ENCODE measurements at places on chromosomes 16 and 17. TPM values are rescaled to one million over a fixed set of nuclear protein-coding genes. Genes with fewer than 3 reads are reported as not detected.

The CCL4L2 gene
- not detected for polyA plus RNA-seq

The CCDC182 gene
- not detected for polyA plus RNA-seq

The MEFV gene
- polyA plus RNA-seq = 0.02 TPM

The HOXB6 gene
- polyA plus RNA-seq = not detected

The AIPL1 gene
- polyA plus RNA-seq = 0.56 TPM

DNA sequence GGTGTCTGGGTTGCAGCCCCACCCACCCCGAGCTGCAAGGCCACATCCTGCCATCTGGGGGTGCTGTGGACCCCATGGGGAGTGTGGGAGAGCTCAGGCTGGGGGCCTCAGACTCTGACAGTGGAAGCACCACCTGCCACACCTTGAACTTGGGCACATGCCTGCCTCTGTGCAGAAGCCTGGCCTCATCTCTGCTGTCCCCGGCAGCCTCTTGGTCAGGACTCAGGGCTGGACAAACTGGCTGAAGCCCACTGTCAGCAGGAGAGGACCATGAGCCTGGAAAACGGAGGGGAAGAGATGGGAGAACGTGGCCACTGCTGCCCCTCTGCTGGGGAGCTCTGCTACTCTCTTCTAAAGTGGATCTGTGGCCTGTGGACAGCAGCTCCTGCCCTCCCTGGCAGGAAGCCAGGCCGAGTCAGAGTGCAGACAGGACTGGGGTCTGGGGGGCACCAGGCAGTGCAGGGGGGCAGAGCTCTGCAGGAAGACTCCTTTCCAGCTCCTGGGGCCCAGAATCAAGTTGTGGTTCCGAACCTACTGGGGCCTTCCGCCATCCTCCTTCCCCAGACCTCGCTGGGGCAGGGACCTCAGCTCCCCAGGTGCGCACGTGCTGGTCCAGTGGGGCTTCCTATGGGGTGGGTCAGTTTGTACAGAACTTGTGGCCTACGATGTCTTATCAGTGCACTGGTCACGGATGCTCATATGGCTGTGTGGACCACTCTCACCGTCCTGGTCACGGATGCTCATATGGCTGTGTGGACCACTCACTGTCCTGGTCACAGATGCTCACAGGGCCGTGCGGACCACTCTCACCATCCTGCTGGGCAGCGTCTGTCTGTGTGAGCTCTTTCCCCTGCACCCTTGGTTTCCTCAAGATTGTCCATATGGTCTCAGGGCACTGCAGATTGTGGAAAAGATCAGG lies 207.7 kb downstream of the LAT start:
- no peak for DNase-seq

DNA sequence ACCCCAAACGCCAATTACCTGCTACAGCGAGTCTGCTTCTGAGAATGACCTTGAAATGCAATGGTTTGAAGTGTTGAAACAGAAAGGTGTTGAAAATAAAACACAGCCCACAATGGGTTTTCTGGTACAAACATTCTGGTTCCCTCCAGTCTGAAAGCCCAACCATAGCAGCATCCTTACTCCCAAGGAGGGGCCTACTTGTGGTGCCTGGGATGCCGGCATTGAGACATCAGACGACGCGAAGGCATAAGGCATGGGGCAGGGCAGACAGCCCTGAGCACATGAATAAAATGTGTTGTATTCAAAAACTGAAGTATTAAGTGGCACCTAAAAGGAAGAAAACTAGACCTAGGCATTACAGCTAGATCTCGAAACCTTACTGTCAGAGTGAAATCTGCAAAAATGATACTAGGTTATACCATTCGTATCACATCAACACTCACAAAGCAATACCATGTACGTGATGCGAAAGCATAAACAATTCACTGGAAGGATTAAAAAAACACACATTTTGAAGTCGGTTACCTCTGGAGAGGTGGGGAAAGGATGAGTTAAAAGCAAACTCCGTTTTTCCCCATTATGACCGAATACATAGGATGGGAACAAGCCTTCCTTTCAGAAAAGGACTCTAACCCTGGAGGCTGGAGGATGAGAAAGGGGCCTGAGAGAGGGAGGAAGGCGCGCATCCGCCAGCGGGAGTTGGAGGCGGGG lies 702 bp downstream of the NUDT21 start:
- peak; percentile 49 for DNase-seq

DNA sequence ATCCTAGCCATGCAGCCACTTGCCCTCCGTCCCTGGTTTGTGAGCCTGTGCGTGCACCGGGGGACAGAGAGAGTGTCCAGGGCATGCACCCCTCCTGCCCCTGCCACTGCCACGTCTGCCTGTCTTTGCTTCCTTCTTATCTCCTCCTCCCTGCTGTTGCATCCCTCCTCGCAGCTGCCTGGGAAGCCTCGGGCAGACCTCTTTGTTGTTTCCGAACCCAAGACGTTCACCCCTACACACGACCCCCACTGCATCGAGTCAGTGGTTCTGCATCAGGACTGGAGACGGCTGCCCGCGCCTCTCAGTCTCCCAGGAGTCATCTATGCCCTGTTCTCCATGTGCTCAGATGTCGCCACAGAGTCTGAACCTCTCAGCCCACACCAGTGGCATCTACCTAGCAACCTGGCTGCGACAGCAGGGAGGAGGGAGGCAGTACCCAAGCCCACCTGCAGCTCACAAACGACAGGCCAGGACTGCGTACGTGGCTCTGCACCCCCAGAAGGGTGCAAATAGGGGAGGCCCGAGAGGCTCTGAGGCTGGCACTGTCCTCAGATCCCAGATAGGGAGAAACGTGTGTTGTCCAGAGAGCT lies 5.2 kb downstream of the TIMP2 start:
- DNase-seq = no peak

DNA sequence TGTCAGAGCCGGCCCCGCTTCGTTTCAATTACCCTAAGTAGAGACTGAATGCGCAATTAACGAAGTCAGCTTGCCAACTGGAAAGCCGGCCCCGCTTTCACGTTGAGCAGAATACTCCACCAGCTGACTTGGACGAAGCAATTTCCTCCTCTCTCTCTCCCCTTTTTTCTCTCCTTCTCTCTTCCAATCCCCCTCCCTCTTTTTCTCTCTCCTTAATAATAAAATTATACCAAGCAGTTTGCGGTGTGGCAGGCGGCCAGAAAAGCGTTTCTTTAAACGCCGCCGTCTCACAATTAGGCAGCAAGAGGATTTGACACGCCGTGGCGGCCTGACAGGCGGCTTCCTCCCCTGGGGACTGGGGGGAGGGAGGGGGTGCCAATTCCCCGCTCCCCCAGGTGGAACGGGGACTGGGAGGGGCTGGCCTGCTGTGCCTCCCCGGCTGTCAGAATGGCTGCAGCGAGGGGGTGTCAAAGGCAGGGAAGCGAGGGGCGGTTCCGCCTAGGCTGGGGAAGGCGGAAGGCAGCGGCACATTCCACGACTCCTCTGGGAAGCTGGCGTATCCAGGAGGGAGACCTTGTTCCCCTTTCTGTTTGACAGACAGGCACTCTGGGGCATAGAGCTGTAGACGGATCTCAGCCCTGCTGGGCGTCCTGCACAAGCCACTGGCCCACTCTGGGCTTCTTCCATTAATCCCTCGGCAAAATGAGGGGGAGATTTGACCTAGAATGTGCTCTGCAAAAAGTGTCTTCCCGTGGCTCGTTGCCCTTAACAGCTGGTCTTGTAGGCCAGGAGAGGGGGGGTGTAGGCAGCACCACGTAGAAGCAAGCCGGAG lies 52.7 kb downstream of the SREBF1 start:
- DNase-seq = no peak

DNA sequence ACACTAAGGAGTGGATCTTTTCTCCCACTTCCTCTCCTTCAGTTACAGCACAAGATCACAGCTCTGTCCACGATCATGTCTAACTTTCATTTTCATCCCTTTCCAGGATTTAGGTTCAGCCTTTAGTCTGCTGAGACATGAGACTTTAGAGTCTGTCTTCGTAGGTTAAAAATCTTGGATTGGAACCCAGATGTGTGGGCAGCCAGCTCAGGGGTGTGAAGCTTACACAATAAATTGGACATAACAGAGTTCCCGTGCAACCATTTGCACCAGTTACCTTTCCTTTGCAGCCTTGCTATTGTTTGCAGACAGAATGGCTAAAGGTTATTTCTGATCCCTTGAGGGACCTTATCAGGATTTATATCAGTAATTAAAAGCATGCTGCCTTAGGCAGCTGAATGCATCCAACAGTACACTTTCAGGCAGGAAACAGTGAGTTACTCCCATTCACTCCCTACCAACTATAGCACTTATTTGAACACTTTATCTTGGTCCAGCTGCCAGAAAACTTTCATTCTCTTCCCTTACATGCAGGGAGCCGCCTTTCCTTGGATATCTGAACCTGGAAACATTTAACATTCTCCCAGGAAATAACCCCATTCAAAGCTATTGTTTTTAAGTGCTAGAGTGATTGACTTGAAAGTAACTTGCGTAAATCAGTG lies 87.3 kb downstream of the TMEM100 start:
- no peak for DNase-seq
